ENCODE measurements at places on chromosomes 2 and 18.

GRCh38 chr18:21281603-21282002, 39.6 kb downstream of the GREB1L start:
- no peak for DNase-seq

- DNase-seq, result no peak
Measured at GRCh38 chr2:217146956-217147355, 287.1 kb upstream of the TNP1 start.

GRCh38 chr2:159090514-159091201, 122.2 kb downstream of the TANC1 start:
- no peak for DNase-seq

DNA sequence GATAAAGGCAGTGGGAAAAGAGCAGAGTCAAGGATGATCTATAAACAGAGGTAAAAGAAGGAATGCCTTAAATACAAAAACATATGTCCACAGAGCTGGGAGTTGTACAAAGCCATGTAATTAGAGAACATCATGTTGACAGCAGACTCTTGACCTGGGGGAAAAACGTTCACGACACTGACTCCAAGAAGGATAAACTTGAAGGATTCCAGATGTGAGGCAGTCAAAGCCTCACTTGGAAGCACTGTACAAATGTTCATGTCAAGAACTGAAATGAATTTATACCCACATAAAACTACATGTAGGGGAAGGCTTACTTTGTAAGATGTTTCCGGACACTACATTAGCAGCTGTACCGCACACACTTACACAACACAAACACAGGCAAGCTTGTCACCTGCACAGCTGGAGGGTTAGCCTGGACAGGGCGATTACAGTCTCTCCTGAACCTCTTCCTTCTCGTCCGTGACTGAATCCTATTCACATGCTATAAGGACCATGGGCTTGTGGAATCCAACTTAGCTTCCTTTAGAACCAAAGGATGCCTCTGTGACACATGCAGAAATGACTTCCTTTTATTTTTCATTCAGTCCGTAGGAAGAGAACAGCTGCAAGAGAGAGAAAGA, 88.6 kb downstream of the SH3YL1 start:
- no peak for DNase-seq

- DNase-seq, result no peak
Measured at GRCh38 chr2:127104166-127104660, 2.7 kb downstream of the BIN1 start.

Measured in iPS-NIHi11 (cell line).